CD8-positive, alpha-beta memory T cell (primary cell): ENCODE measurements at places on chromosomes 11 and 22. TPM values are rescaled to one million over a fixed set of nuclear protein-coding genes. Genes with fewer than 3 reads are reported as not detected.
A peak's percentile ranks its signal among the peaks of the same experiment; 100 is the strongest.

DNA sequence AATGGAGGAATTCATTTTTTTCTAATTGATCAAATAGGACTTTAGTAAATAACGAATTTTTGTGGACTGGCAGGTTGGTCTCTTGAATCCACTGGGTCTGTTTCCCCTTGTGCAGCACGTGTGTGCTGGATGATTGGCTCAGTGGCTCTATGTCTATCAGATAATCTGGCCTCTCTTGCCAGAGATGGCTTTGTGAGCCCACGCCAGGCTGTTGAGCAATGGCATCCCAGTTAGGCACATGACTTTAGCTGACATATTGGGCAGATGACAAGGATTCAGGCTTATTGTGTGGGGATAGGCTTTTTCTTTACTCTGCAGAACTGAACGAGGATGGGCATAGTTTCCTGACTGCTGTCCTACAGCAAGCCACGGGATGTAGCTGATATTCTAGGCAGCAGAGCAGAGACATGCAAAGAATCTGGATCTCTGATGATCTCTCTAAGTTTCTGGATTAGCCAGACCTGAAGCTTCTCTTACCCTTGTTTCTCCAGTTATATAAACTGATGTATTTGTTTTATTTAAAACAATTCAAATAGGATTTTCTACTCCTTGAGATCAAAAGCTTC is 144.9 kb downstream of the ARHGAP42 start:
- DNase-seq, result no peak

DNA sequence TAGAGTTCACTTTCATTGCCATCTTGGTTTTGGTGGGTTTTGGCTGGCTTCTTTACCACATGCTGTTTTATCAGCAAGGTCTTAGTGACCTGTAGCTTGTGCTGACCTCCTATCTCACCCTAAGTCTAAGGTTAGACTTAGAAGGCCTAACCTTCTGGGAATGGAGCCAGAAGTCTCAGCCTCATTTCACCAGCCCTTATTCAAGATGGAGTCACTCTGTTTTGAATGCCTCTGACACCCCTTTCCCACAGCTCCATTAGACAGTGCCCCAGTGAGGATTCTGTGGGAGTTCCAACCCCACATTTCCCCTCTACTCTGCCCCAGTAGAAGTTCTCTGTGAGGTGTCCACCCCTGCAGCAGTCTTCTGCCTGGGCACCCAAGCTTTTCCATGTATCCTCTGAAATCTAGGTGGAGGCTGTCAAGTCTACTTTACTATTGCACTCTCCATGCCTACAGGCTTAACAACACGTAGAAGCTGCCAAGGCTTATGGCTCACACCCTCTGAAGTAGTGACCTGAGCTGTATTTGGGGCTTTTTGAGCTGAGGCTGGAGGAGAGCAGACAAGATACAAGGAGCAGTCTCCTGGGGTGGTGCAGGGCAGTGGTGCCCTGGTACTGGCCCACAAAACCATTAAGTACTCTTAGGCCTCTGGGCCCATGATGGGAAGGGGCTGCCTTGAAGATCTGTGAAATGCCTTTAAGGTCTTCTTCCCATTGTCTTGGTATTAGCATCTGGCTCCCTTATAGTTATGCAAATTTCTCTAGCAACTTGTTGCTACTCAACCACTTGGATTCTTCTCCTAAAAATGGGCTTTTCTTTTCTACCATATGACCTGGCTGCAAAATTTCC is 65.9 kb upstream of the SC5D start:
- no peak for DNase-seq

GRCh38 chr11:43567396-43567975 is 113.1 kb upstream of the HSD17B12 start:
- no peak for DNase-seq

The OR51B2 gene
- not detected for total RNA-seq

DNA sequence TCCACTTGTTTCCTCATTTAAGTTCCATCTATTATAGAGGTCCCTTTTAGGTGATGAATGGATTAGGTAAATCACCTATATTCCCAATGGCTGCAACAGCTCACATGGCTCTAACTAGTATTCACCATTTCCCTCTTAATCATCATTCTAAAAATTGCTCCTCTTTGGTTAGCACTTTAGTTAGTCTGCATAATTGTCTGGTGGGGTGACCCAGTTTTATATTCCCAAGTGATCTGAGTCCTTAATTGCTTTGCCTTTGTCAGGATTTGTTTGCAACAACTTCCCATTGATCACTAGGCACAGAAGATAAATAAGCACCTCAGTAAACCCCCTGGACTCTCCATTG is 395.2 kb downstream of the RAB38 start:
- no peak for DNase-seq

The CCDC87 gene
- 0.27 TPM for total RNA-seq

- no peak for DNase-seq
Measured at GRCh38 chr11:111408789-111409727, 30.0 kb upstream of the POU2AF1 start.

The NXPE1 gene
- total RNA-seq, result not detected

DNA sequence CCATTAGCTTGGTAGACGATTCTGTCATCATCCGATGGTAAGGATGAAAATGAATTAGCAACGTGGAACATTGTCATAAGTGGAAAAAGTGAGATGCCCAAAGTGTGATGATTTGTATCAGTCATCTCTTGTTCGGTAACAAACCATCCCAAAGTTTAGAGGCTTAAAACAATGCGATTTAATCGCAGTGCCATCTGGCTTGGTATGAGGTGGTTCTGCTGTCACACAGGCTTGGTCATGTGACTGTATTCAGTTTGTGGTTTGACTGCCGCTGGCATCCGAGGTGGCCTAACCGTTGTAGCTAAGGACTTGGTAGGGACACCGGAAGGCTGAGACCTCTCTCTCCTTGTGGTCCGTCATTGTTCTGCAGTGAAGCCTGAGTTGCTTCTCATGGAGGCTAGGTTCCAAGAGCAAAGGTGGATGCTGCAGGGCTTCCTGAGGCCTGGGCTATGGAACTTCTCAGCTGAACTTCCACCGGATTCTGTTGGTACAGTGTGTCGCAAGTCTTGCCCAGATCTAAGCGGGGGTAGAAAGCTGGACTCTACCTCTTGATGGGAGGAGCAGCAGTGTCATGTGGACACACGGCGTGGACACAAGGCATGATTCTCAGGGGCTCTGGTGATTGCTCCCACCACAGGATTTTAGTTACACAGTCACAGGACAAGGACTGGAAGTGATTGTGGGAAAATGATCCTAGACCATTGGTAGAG is 36.3 kb downstream of the BCR start:
- DNase-seq, result peak; percentile 26

- DNase-seq, result peak; percentile 34
Measured at GRCh38 chr11:67648140-67648795, 2.3 kb downstream of the ACY3 start.

GRCh38 chr11:126194121-126194543 is 17.3 kb downstream of the RPUSD4 start:
- DNase-seq, result no peak

DNA sequence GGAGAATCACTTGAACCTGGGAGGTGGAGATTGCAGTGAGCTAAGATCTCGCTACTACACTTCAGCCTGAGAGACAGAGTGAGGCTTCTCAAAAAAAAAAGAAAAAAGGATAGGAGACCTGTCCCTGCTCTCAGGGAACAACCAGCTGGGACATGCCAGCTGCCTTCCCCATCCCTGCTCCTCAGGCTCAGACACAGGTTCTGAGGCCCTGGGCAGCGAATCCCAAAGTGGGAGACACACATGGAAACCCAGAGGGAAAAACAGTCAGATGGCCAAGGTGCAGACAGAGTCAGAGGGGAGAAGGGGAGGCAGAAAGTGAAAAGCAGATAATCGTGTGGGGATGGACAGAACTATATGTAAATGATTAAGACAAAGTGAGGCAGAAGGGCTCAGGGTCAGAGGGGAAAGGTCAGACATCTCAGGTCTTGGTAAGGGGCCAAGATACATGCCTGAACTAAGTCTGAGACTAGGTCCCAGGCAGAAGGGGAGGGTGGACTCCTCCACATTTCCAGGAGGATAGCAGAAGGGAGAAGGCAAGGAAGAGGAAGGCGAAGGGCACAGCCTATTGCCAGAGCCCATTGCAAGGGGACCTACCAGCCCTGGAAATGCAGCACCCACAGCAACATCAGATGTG is 14.2 kb downstream of the STARD10 start:
- no peak for DNase-seq

The CD3E gene
- 541 TPM for total RNA-seq

- no peak for DNase-seq
Measured at GRCh38 chr22:30538280-30538679, 8.3 kb downstream of the SEC14L6 start.

The ASPHD2 gene
- total RNA-seq, result 13.1 TPM

DNA sequence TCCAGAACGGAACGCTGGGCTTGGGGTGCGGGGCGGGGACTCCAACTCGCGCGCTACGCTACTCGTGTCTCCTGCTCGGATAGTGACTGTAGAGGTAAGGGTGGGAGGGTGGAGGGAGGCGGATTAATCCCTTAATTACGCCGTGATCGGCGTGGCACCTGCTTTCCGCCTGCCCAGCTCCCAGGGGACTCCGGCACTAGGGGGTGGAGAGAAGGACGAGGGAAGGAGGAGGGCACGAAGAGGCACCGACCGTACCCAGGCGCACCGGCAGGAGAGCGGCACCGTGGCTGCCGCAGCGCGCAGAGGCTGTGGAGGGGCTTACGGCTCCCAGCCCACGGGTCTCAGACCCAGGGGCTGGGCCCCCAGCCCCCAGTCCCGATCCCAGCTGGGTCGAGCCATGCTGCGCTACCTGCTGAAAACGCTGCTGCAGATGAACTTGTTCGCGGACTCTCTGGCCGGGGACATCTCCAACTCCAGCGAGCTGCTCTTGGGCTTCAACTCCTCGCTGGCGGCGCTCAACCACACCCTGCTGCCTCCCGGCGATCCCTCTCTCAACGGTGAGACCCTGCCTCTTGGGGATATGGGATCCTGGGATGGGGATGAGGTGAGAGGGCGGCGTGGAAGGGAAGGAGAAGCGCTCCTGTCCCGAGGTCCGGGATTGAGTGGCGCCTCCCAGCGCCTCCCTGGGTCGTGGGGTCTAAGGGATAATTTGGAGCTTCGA is at the start of gene ROBO3:
Gene ROBO3, plus strand, starts transcription at position 252 of the 721 bp plus-strand sequence. Its CDS starts 146 bp downstream, at position 398.
- DNase-seq, result no peak

The NAALAD2 gene
- not detected for total RNA-seq

The PGA3 gene
- not detected for total RNA-seq

DNA sequence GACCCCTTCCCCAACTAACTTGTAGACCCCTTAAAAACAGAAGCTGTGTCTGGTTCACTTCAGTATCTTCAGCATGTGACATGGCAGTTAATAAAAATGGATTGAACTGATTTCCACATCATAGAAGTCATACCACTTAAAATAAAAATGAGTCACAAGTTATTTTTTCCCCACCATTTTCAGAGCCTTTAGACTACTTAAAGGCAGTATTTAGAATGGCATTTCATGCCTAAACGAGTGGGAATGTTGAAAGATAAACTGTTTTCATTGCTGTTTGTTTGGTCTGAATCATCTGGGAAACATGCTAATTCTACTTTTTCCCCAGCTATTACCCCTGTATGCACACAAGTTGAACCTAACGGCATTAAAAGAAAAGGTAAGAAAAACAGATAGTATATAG is 324.0 kb downstream of the RAB38 start:
- no peak for DNase-seq

DNA sequence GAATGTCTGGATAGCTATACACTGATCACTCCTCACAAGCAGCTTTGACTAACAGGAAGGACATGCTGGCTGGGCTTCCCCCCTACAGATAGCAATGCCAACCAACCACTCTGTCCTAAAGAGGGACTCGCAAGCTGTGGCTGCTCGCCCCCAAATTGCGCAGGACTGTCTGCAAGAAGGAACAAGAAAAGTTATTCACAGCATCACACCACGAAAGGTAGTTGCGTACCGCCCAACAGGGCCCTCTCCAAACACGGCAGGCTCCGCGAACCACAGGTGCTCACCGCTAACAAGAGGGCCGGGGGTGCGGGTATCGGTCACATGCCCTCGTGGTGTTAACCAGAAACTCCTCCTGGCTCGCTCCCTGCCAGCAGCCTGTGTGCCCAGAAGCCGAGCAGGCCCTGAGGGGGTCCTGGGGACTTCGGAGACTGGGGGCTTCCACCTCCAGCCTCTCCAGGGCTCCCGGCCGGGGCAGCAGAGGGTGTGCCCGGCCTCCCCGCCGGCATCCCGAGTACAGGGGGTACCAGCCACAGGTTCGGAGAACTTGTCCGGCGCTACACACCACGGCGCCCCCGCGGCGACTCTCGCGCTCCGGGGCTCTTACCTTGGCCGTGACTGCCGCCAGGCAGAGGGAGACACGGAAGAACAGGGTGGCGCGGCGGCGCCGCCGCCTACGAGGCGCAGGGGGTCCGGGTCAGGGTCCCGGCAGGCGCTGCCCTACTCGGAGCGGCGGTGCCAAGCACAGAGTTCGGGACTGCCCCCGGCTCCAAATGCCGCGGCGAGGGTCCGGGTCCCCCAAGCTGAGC is 682 bp downstream of the LARGE1 start:
- DNase-seq, result no peak

DNA sequence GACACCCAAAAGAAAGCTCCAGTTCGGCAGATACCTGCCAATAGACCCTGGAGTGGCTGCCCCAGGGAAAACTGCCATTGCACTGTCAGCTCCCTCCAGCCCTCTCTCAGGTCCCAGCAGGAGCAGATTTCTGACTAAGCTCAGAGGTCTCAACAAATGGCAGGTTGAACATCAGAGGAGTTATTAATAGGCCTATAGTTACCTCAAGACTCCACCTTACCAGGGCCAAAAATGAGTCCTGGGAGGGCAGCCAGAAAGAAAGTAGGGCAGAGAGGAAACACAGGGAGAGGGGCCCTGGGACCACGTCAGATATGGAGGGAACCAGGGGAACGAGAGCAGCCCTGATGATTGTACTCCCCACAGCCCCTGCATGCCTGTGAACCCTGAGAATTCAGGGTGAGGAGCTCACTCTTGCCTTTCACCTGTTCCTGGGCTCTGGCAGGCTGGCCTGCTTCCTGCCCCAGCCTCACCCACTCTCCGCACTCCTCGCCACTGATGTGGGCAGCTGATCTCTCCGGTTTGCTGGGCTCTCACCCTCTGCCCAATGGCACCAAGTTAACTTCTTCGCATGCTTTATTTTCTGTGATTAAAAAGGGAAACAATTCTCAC is 4.3 kb upstream of the RGL4 start:
- no peak for DNase-seq

DNA sequence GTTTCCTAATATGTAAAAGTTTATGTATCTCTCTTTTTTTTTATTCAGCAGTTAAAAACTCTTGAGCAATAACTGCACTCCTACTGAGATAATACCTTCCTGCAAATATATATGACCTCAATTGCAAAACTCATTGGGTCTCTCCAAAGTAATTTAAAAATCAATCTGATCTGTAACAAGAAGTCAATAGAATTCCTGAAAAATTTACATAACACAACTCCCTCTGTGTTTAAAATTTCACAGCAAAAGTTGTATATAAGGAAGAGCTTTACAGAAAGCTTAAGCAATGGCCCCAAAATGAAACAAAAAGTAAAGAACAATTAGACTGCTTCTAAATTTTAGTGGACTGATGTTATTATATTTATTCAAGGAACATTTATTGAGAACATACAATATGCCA is 313.4 kb downstream of the DLG2 start:
- DNase-seq, result no peak

GRCh38 chr11:118366287-118366686 is 6.9 kb downstream of the UBE4A start:
- no peak for DNase-seq

DNA sequence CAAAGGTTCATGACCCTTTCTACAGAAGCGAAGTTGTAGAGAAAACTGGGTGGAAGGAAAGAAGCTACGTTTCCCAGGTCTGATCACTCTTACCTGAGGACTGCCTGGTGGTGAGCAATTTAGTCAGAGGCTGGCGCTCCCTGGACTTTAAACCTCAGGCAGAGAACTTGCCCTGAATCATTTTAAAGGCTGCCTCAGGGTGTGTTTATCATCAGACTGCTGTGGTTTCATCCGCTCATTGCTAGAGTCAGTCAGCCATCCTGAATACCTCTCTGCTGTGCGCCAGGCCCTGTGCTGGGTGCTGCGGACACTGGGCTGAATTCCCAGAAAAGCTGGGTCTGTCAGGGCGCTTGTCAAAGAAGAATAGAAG is 2.7 kb downstream of the DTX4 start:
- DNase-seq, result no peak
